ENCODE measurements at places on chromosomes 11 and 22. TPM values are rescaled to one million over a fixed set of nuclear protein-coding genes. Genes with fewer than 3 reads are reported as not detected.
A peak's percentile ranks its signal among the peaks of the same experiment; 100 is the strongest.

- no peak for DNase-seq
These were observed 282.8 kb downstream of the NTM start for GRCh38 chr11:131653260-131653659.

DNA sequence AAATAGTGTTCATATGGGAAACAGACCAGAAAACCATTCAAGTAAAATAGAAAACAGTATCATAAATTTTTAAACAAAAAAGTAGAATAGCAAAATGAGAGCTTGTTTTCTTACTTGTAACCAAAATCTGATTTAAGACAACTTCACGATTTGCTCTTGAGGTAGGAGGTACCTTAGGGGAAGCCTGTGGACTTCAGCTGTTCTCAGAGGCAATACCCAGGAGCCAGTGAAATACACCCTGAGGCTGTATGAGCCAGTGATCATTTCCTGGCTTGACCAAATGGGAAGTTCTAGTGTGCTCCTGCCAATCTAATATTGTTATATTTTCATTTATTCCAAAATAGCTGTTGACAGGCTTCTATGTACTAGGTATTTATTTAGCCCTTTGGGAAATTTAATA is 104.8 kb downstream of the ARHGAP42 start:
- no peak for DNase-seq

DNA sequence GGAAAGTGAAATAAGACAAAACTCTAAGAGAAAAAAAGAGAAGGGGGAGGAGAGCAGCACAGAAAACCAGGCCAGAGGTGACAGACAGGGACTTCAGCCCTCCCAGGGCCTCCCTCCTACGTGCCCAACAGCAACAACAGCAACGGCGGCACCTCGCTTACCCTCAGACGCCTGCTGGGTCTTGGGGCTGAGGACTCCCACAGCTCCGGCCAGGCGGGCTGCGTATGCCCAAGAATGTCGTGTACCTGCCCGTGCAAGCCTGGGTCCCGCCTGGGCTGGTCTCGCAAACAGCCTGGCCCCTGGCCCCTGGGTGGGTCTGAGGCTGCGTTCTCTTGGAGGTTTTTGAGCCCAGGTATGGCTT is 30.5 kb downstream of the ARAP1 start:
- no peak for DNase-seq

GRCh38 chr11:115720602-115721245 is 216.5 kb upstream of the CADM1 start:
- no peak for DNase-seq

DNA sequence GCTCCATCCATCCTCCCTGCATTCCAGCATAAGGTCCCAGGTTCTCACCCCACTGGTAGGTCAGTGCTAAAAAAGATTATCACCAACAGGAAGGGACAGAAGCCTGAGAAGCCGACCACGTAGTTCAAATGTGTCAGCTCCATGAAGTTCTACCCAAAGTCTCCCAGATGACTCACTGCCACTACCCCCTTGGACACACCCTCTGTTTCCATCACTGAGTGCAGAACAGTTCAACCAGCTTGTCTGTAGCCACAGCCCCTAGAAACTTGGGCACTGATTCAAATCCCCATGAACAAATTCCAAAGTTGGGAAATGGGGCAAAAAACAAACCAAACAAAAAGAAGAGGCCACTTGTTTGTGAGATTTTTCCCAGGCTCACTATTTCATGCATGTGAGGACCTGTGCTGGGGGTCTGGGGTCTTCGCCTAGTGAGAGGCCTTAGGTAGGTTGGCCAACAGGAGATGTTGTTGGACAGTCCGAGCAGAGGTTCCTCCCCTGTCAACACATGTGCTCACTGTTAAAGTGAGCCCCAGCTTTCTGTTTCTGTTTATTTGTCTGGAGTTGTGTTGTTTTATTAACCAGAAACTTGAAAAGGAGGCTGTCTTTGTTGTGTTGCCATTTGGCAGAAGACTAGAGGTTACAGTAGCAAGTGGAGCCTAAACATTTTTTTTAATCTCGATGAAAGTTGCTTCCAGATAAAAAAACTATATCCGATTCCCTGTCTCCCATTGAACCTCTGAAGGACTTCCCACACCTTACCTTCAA is 24.2 kb upstream of the FLI1 start:
- no peak for DNase-seq

GRCh38 chr22:23034621-23035556 is 35.4 kb upstream of the GNAZ start:
- no peak for DNase-seq

DNA sequence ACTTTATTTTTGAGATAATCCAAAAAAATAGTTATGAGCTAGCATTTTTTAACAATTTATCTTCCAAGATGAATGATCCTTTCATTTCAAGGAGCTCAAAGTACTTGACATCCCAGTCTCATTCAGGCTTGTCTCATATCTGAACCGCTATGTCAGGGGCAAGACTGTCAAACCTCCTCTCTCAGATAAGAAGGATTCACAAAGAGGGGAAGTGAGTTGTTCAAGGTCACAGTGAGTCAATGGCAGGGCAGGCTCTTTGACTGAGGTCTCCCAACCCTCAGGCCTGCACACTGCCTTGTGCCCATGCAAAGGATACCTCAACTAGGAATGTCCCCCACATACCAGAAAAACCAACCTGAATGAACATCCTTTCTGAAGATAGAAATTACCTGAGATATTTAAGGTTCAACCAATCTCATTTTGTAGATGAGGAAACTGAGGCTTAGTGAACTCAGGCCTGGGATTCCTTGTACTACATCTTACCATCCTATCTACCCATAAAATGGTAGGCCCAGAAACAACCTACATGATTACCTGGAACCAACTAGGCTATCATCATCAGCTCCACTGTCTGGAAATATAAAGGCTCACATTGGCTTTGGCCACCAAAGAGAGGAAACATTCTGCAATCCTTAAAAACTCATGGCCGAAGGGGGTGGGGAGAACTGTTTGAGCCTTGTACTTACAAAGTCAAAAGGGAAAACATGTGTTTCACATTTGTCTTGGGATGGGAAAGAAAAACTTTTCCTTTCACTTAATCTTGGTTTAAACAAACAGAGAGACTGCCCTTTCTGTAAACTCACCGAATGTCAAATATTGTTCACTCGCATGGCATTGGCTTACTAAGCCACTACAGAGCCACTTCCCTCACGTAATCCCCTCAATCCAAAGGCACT is 51.1 kb downstream of the LIF start:
- DNase-seq = no peak

DNA sequence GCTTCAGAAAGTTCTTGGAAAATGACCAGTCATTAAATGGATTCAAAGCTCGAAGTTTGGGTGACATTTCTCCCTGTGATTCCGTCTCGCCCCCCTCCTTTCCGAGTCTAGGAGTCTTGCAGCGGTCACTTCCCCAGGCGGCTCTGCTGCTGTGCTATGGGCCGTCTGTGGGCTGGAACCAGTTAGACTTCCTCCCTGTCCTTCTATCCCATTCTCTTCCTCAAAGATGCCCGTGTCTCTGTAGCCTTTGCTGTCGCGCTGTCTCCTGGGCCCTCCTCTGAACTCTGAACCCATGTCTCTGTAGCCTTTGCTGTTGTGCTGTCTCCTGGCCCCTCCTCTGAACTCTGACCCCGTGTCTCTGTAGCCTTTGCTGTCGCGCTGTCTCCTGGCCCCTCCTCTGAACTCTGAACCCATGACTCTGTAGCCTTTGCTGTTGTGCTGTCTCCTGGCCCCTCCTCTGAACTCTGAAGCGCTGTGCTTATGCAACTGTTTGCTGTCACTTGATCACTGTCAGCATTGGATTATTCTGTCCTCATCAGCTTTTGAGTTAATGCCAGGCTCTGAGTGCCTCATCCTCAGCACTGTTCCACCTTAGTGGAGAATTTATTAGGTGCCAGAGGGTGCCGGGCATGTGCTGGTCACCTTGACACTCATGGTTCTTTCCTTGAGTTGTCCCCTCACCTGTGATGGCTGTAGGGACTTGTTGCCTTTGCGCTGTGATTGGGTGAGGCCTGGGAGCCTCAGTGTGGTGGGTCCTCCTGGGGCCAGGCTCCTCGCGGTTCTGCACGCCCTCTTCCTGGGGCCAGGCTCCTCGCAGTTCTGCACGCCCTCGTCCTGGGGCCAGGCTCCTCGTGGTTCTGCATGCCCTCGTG is 173.3 kb downstream of the TBC1D22A start:
- DNase-seq = no peak

GRCh38 chr22:43562843-43563242 is 151.0 kb downstream of the MPPED1 start:
- DNase-seq = no peak

- peak; percentile 70 for DNase-seq
These were observed 1.6 kb downstream of the PIM3 start for GRCh38 chr22:49962012-49962750.

- DNase-seq = no peak
These were observed 45.7 kb downstream of the SHISAL1 start for GRCh38 chr22:44266796-44267760.

GRCh38 chr11:122128146-122128545 is 12.1 kb upstream of the BLID start:
- DNase-seq = no peak

DNA sequence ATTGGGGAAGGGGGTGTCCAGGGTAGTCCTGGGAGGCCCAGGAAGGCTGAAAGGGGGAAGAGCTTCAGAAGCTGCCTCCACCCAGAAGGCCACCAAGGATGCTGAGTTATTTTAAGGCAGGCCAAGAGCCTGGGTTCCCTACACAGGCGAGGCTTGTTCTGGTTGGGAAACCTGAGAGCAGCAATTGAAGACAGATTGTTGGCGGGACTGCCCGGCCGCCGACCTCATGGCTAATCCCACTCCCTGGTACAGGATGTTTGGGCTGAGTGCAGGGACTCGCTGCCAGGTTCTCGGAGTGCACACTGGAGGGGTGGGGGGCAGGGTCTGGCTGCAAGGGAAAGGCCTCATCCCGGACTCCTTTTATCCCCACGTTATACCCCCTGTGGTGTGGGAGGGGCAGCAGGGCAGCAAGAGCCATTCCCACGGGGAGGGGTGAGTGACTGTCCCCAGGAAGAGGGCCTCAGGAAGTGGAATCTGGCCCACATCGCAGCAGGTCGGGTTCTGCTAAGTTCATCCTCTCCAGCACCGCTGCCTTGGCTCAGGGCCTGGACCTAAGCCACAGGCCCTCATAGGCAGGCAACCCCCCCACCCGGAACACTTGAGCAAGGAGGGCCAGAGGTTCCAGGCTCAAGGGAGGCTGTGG is 43.6 kb upstream of the PRR5 start:
- DNase-seq = no peak

DNA sequence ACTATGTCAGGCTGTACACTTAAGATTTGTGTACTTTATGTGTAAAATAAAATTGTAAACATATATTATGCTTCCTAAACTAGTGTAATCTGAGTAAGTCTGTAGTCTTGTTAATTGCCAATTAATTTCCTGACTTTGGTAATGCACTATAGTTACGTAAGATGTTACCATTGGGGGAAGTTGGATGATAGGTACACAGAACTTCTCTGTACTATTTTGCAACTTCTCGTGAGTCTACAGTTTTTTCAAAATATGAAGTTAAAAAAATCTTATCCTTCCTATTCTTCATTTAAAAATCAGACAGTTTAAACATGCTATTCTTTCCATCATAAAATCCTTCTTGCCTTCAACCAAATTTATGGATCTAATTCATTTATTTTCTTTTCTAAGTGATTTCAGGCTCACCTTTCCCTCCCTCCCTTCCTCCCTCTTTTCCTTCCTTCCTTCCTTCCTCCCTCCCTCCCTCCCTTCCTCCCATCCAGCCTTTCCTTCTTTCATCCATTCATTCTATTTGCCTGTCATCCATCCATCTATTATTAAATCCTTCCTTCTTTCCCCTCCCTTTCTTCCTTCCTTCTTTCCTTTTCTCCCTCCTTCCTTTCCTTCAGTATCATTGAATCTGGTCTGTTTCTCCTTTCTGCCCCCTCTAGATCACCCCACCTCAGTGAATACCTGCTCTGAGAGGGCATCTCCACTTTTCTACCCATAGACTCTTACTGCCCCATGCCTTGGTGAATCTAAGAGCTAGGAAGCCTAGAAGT is 22.1 kb upstream of the ASCC2 start:
- DNase-seq = no peak

The SLC22A9 gene
- not detected for polyA plus RNA-seq

The DUSP8 gene
- polyA plus RNA-seq = 2.1 TPM

The NCR3LG1 gene
- polyA plus RNA-seq = 3.6 TPM

The PATE4 gene
- not detected for polyA plus RNA-seq

The MACROD1 gene
- 8.0 TPM for polyA plus RNA-seq

The CD248 gene
- polyA plus RNA-seq = 105 TPM
